MG63 (cell line): ENCODE measurements at places on chromosomes 7 and 10. TPM values are rescaled to one million over a fixed set of nuclear protein-coding genes. Genes with fewer than 3 reads are reported as not detected.

GRCh38 chr10:78787125-78787524 is 281.6 kb upstream of the ZMIZ1 start:
- DNase-seq = no peak

- DNase-seq = no peak
Observed at GRCh38 chr7:110519851-110520250, 571.1 kb upstream of the LRRN3 start.

DNA sequence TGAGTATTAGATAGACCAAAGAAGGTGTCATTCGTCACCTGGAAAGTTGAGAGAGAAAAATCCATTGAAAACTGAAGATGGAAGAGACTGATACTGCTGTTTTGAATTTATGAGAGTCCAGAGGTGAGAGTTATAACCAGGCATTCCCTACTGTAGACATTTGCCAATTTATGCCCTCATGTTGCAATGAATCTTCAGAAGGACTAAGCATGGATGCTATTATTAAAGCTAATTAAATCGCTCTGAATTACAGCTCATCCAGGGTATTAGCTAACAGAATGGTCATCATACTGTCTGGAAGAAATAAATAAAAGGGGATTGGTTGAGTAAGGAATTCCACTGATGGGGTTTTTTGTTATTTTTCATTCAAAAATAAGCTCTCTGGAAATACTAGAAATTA is 101.6 kb upstream of the PLPP4 start:
- DNase-seq = no peak

Gene CTNNA3
- 1.1 TPM in 1 of 2 replicates, not detected in the other for total RNA-seq

Gene TRIM50
- total RNA-seq = not detected in 2 replicates
